ENCODE measurements at places on chromosomes 5 and 9.

GRCh38 chr9:131611586-131612315 is 66.4 kb downstream of the PRRT1B start:
- no peak for DNase-seq

DNA sequence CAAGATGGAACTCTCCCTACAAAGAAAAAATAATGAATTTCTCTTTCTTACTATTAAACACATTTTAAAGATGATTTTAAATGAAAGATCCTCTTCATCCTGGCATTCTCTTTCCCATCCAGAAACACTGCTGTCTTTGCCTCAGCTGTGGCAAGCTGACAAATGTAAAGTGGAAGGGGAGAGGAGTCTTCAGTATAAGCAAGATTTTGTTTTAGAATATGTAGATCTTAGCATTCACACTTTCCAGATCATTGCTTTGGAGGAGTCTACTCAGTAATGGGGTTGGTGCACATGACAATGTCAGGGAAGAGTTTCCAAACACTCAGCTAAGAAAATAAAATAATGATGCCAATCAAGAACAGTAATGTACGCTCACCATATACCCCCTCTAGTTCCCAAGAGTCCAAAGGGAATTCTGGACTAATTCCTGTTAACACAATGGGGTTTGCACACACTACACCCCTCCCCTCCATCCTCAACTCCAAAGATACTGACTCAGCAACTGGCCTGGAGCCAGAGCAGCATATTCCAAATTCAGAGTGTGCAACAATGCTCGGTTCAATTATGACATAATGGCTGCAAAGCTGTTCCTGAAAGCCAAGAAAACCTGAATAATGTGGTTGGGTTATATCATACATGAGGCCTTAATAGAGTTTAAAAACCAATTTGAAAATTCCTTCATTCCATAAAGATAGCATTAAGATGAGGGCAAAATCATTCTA is 4.6 kb downstream of the C5orf63 start:
- no peak for DNase-seq

DNA sequence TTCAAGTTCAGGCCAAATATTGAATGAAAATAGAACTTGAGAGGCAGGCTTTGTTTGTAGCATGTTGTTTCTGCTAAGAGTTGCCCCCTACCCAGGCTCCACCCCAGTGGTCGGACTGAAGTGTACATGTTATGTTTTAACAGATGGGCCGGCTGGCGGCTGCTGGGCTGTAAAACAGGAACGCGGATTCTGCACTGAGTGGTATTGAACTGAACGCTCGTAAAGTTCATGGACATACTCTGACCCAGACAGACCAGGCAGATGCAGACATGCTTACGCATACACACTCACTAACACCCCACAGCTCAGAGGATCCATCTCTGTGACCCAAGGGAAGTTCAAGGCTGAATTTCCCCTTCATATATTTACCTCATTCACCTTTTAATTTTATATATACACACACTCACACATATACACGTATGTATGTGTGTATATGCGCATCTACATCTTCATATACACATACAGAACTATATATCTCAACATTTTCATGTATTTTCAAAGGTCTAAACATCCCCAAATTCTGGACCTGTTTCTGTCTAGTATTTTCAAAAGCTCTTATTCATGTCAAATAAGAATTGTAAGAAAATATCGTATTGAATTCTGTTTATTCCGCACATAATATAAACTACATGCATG is 1.4 kb downstream of the MARCHF3 start:
- DNase-seq: no peak

- DNase-seq: no peak
Observed at GRCh38 chr5:1152771-1153282, 41.0 kb upstream of the SLC12A7 start.

- peak; percentile 49 for DNase-seq
Observed at GRCh38 chr9:136847826-136848392, 1.3 kb upstream of the PHPT1 start.

- no peak for DNase-seq
Observed at GRCh38 chr9:21875893-21876292, 73.5 kb downstream of the MTAP start.

GRCh38 chr9:134455537-134455933 is 129.3 kb downstream of the RXRA start:
- no peak for DNase-seq

DNA sequence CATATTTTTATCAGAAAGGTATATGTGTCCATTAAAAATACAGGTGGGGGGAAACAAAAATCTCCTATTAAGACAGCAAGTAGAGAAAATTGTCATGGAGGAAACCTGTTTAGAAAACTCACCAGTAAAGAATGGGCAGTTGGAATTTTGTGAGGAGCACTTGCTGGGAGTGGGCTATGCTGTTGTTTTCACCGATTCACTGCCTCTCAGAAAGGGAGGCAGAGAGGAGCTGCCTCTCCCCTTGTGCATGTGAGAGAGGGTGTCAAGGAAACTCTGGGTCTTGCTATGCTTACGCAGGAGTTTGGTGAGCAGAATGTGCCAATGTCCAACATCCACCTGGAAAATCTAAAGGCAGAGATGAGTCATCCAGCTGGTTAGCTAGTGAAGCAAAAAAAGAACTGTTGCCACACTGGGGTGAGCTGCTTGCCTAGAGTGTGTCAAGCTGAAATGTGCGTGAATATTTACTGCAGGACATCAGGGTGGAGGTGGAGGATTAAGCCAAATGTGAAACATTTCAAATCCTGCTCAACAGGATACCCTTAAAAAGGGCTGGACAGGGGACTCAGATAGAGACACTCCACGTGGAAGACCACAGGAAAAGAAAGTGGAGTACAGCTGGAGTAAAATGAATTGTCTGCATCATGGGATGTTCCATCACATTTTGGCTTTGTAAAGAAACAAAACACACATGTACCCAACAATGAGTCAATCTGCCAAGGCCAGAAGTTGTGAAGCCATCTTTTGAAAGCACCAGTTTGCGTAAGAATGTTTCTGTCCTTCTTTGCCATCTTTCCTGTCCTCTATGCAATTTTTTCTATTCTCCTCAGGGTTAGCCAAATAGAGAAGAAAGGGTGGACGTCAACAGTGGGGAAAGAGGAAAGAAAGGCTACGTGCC is 449.7 kb upstream of the MPDZ start:
- DNase-seq: no peak

DNA sequence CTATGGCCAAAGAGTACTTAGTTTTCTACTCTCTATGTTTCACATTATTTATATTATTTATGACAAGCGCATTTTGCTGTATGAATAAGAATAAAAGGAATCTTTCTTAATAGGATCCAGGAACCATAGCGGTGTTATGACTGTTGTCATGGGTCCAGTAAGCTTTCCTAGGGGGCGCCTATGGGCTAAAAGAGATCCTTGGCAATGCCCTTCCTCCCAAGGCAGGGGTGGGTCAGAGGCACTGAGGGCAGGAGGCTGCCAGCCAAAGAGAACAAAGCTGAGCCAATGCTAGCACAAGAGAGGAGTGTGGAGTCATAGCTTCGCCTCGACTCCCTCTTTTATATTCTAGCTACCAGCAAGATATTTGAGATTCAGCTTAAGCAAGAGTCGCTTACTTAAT is 98.4 kb upstream of the GNAQ start:
- DNase-seq: no peak

DNA sequence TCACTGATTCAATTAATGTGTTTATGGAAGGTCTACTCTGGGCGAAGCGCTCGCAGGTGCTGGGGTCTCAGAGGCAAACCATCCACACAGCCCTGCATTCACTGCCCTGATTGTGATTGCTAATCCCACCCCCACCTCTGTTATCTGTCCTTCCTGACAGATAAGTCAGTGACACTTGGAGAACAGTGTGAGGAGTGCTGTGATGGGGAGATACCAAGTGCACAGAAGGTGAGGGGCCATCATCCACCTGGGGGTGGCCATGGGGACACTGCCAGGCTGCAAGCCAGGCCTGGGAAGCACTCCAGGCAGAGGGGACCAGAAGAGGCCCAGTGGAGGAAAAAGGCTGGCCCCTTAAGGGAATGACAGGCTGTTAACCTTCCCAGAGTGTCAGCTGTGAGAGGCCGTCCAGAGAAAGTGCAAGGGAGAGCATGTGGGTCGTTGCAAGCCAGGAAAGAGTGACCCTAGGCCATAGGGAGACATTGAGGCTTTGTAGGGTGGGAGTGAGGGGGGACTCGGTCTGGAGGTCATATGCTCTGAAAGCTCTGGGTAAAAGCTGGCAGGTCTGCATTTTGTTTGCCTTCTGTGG is 18.0 kb downstream of the IL9 start:
- no peak for DNase-seq

DNA sequence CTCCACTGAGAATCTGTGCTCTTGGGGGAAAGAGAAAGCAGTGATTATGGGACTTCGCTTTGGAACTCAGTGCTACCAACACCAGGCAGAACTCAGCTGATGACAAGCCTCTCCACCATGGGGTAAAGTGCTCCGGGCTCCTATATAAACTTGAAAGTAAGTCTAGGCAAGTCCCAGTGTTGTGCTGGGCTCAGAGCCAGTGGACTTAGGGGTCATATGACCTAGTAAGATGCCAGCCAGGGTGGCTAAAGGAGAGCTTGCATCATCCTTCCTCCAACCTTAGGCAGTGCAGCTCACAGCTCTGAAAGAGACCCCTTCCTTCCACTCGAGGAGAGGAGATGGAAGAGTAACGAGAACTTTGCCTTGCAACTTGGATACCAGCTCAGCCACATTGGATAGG is 35.1 kb upstream of the FREM1 start:
- DNase-seq: no peak

- DNase-seq: no peak
Observed at GRCh38 chr5:35294976-35295375, 64.7 kb upstream of the PRLR start.

GRCh38 chr9:78622126-78622525 is 325.2 kb downstream of the PSAT1 start:
- DNase-seq: no peak

- no peak for DNase-seq
Observed at GRCh38 chr5:32512926-32513325, 68.4 kb upstream of the ZFR start.

- DNase-seq: no peak
Observed at GRCh38 chr5:135324897-135325650, 74.0 kb downstream of the MACROH2A1 start.

DNA sequence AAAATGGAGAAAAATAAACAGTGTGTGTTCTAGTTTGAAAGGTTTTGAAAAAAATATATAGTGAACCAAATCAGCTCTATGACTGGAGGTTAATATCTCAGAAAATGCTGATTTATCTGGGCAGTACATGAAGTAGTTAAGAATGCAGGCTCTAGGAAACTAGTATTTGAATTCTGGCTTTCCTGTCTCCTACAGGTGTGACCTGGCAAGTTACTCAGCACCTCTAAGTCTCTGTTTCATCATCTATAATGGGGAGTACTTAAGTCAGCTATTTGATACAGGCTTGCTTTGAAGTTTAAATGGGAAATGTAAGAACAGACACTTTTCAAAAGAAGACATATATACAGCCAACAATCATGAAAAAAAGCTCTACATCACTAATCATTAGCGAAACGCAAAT is 5.2 kb downstream of the GRAMD2B start:
- DNase-seq: no peak

DNA sequence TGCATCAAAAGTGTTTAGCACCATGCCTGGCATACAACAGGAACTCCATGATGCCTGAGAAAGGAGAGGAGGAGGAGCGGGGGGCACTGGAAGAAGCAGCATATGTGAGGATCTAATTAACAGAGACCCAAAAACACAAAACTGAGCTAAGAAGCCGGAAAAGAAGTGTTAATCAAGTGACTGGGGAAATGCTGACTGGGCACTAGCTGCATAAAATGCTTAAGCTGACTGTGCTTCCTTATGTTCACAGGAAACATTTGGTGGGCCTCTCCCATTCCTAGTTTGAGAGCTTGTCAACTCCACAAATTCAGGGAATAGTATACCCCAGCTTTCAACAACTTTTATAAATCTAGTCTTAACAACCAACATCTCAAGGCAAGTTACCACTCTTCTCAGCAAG is 26.6 kb downstream of the DEPDC1B start:
- no peak for DNase-seq

GRCh38 chr5:64872044-64872443 is 103.3 kb downstream of the CWC27 start:
- DNase-seq: no peak

GRCh38 chr5:51148437-51148836 is 234.8 kb upstream of the ISL1 start:
- DNase-seq: no peak

GRCh38 chr9:103902263-103902662 is 191.8 kb upstream of the SMC2 start:
- no peak for DNase-seq

DNA sequence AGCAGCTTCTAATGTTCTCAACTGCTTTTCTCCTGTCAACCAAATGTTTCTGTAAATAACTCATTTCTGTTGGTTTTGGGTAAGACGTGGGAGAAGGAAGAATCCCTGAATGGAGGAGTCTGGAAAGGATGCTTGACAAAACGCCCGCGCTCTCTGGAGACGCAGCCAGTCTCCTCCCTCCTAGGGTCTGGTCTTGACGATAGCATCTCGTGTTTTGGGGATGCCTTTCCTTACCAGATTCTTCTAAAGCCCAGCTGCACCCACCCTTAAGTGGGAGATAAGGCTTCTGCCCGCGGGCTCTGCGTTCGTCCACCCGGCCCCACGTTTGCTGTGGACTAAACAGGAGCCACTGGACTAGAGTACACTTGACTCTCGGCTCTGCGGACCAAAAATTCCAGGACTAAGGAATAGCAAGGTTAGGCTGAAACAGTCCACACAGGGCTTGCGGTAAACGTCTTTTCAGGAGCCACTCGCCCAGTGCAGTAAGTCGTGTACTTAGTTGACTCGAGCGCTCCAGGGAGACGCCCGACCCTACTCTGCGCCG is 491 bp upstream of the CTSL start:
- DNase-seq: no peak

- no peak for DNase-seq
Observed at GRCh38 chr5:150209099-150209635, 19.3 kb downstream of the SLC6A7 start.

- no peak for DNase-seq
Observed at GRCh38 chr9:16102154-16102553, 549.3 kb downstream of the CCDC171 start.

DNA sequence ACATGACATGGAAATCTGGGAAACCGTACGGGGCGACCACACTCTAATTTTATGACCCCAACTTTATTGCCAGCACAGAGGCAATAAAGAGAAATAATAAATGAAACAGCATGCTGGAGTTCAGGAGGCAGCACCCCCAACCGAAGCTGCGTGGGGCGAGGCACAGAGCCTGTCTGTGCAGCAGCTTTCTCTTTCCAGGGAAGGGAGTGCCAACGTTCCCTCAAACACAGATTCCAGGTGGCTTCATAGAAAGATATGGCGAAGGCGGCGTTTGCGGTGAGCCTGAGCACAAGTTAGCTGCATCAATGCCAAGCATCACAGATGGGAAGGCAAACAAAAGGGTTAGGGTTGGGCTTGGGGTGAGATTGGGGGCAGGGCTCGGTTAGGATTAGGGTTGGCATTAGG is 114.8 kb downstream of the HSD17B3 start:
- DNase-seq: no peak
